ENCODE measurements at places on chromosomes 2 and 18. TPM values are rescaled to one million over a fixed set of nuclear protein-coding genes. Genes with fewer than 3 reads are reported as not detected.

The SOX11 gene
- total RNA-seq: not detected

The NAGK gene
- 72.5 TPM for total RNA-seq

The RBM43 gene
- total RNA-seq: 12.3 TPM

The SP140 gene
- total RNA-seq: not detected

The HJURP gene
- total RNA-seq: 2.6 TPM

Measured in cardiac ventricle fibroblast (primary cell).